Jurkat, Clone E6-1 (cell line): ENCODE measurements at places on chromosomes 7 and 10.

GRCh38 chr7:70712942-70713341 is 419.0 kb upstream of the GALNT17 start:
- DNase-seq = no peak

- no peak for DNase-seq
Observed at GRCh38 chr10:92125144-92125543, 165.7 kb downstream of the CPEB3 start.

DNA sequence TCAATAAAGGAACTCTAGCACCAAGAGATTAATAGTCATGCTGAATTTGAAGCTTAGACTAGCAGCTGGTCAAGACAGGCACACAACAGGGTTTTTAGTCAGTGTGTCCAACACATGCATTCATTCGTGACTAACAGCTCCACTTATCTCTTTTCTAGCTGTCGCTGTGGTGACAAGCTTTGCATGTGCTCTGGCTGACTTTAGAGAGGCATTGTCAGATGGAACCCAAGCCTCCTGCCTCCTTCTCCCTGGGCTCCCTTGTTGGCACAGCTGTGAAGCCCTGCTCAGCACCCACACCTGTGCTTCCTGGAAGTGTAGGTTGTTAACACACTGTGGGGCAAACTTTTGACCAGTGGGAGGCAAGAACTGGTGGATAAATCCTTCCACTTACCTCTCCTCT is 9.8 kb upstream of the AGK start:
- no peak for DNase-seq

DNA sequence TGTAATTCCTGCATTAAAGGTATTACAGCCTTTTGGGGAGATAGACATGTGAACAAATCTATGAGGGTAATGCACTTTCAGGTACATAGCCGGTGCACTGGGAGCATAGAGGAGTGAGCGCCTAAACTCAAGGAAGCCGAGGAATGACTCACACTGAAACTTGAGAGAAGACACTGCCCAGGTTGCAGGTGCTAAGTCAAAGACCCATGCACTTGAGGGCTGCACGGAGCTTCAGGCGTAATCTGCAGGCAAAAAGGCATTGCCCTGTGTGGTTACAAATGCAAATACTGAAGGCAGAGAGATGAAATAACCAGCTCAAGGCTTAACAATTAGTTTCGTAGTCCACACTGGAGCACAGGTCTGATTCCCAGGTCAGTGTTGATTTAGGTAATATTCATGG is 51.0 kb upstream of the OSBPL3 start:
- no peak for DNase-seq

DNA sequence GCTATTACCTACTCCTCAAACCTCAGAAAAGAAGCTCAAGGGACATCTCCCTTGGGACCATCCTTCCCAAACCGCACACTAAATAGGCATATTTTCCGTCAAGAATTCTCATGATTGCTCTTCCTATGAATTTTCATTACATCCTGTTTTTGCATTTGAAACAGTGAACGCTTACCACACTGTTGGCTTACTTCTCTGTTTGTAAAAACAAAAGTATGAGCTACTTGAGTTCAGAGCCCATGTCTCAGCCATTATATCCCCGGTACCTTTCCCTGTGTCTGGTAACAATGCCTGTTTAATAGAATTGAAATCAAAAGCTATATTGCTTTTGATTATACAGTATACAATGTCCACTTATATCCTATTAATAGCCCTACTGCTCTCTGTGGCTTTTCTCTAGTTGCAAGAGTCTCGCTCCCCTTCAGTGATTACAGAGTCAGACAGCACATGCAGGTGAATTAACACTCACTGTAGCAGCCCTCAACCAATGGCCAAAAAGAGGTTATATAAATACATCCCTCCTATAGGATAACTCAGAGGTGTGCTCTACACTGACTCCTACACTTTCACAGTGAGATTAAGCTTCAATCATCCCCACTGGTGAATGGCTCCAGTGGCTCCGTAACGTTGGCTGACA is 264.4 kb downstream of the SORCS1 start:
- DNase-seq = no peak

- DNase-seq = no peak
Observed at GRCh38 chr10:36577126-36577525, 548.3 kb upstream of the ANKRD30A start.

- no peak for DNase-seq
Observed at GRCh38 chr7:151168003-151168786, 701 bp upstream of the GBX1 start.

DNA sequence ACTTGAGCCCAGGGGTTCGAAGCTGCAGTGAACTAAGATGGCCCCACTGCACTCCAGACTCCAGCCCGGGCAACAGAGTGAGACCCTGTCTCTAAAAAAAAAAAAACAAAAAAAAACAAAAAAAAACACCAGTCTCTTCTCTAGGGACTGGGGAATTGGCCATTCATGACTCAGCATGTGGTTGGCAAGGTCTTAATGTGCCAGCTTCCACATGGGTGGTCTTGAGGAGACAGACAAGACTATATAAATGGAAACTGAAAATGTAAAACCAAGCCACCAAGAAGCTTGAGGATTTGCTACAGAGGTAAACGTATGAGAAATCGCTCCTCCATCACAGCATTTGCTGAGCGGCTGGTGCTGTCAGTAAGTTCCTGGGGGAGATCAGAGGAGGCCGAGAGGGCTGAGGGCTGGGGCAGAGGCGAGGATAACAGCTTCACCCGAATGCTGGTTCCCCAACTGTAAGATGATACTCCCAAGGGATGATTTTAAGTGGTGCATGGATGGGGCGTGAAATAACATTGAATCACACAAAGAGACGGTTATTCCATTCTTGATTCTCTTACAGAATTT is 128.7 kb downstream of the C10orf105 start:
- DNase-seq = no peak

DNA sequence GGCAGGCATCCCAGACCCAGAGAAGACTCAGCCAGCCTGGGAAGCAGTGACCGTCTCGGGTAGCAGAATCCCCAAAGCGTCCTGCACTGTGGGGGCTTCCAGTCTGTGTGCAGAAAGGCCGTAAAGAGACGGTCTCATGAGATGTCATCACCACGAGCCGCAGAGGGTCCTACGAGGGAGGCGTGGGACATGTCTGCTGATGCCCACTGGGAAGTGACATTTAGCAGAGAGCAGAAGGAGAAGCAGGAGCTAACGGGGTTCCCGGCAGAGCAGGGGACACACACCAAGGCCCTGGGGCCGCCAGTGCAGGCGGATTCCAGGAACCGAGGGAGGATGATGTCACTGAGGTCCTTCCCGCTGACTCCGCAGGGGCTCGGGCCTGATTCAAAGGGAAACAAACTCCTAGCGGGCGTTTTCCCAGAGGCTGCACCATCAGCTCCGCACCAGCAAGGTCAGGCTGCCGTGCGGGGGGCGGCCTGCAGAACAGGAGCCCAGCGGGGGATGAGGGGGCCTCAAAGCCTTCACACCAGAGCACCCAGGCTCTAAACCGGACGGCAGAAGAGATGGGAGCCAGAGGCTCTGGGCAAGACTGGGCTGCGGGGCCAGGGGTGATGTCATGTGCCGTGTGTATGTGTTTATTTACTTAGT is 85.4 kb upstream of the PDGFA start:
- DNase-seq = no peak

GRCh38 chr7:122675011-122675410 is 23.9 kb downstream of the RNF133 start:
- no peak for DNase-seq

- DNase-seq = no peak
Observed at GRCh38 chr7:143909863-143910262, 7.9 kb upstream of the TCAF1 start.

DNA sequence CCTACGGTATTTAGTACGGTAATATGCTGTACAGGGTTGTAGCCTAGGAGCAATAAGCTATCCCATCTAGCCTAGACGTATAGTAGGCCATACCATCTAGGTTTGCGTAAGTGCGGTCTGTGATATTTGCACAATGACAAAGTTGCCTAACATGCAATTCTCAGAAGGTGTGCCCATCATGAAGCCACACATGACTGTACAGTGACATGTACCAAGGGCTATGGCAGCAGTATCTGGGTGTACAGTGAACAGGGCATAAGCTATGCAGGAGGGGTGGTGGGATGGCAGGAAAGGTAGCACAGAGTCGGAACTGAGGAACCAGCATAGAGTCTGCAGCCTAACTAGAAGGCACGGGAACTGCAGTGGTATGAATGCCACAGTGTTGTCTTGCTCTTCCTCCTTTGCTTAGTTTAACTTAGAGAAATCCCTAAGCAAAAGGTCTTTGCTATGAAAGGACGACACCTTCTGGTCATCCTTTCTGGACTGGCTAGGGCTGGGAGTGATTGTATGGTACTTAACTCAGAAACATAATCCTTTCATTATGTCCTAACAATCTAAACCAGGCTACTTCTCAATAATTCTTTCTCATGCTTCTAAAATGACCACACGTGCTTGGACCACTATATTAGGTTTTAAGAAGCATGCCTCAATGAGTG is 93.5 kb downstream of the DYNC1I1 start:
- DNase-seq = no peak

DNA sequence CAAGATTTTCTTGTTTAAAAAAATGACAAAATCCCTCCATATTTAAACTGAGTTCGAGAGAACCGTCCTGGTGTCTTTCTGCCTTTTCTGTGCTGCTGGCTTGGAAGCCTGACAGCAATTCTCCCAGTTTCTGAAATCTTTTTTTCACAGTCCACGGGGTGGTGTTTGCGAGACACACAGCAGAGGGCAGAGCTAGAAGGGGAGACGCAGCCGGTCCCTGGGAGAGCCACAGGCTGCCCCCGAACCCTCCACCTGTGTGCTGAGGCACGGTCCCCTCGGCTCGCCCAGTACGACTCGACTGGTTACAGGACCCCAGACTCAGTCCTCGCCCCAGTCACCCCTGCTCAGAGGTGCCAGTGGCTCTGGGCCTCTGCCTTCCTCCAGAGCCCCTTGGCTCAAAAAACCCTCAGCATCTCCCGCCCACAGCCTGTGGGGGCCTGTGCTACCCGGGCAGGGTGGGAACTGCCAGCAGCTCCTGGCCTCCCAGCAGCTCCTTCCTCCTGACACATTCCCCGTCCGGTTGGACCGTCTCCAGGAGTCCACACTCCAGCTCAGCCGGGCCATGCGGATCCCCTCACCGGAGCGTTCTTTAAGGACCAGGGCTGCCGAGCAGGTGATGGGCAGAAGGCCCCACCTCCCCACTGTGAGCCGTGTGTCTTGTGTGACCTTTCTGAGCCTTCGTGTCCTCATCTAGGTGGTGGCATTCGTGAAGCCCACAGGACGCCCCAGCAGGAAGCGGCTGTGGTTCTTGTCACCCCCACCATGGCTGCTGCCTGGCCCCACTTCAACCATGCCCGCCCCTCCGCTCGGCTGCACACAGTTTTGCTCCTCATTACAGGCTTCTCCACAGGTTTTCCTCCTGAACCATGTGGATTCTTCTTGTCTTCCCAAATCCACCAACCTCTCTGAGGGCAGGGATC is 52.3 kb upstream of the EN2 start:
- no peak for DNase-seq

- DNase-seq = no peak
Observed at GRCh38 chr7:112882991-112883390, 92.8 kb upstream of the TMEM168 start.

- DNase-seq = no peak
Observed at GRCh38 chr7:32255036-32255435, 184.8 kb upstream of the PDE1C start.
